Activated T-helper 2 cell treated with anti-CD3 and anti-CD28 coated beads, Interferon-gamma antibody, Interleukin-2, Interleukin-4, amounts not matched to agents 10 μg/mL and 5 μg/mL and 100 μg/mL, durations not matched to agents 14 hours and 24 hours and 36 hours (primary cell): ENCODE measurements at places on chromosomes 11 and 22. TPM values are rescaled to one million over a fixed set of nuclear protein-coding genes. Genes with fewer than 3 reads are reported as not detected.

MISFA gene
- 2.0 and 3.0 TPM in 2 replicates for total RNA-seq

HEPACAM gene
- not detected in 2 replicates for total RNA-seq

TAF6L gene
- 17.6 and 21.0 TPM in 2 replicates for total RNA-seq

CBX7 gene
- 11.6 and 11.8 TPM in 2 replicates for total RNA-seq

INS gene
- total RNA-seq, result not detected in 2 replicates

DBX1 gene
- not detected in 2 replicates for total RNA-seq

DERL3 gene
- 10.3 TPM in 2 replicates for total RNA-seq

EIF4ENIF1 gene
- 96.5 and 103 TPM in 2 replicates for total RNA-seq

GRCh38 chr11:58060939-58061672, 30.4 kb downstream of the OR6Q1 start:
- no peak overlapping the region for H3K4me3 ChIP-seq
- H3K27ac ChIP-seq, result no peak overlapping the region
- no peaks in the 10 kb centered on the region for H3K27me3 ChIP-seq
- no peaks in the 10 kb centered on the region for H3K36me3 ChIP-seq

DNA sequence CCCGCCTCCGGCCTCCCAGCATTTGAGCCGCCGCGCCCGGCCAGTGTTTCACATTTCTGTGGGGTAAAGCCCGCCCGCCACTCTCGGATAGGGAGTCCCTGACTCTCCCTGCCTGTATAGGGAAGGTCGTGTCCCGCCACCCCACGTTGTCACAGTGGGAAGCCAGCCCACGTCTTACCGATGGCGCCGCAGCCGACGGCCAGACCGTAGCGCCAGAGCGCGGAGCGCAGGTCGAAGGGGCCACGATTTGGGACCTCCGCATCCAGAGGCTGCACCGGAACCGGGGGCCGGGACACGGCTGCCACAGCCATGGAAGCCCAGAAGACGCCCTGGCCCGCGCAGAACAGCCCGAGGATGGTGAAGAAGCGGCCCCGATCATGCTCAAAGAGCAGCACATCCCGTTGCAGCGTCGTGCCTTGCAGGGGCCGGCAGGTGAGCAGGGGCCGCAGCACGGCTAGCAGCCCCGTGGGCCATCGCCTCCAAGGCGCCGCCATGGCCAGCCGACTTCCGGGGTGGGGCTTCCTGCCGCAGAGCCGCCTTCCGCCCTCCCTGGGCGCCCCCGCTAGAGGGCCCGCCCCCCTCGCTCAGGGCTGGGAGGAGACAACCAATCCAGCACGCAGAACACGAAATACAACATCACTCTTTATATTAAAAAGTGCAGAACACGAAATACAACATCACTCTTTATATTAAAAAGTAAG, at the start of gene TMEM223:
TMEM223 (minus strand) TSS at position 506 of the 701 bp plus-strand sequence; CDS start at position 494, 12 bp downstream.
- peak within 1 kb of the TSS; percentile 87 for H3K4me3 ChIP-seq
- peak; percentile 87 for DNase-seq
- no peaks in the 10 kb centered on the region for H3K27me3 ChIP-seq

GRCh38 chr22:40258501-40258915, 80.8 kb downstream of the TNRC6B start:
- H3K4me1 ChIP-seq, result peaks cover 26% of the 10 kb centered on the region
- DNase-seq, result no peak
- H3K4me3 ChIP-seq, result no peak overlapping the region
- H3K36me3 ChIP-seq, result peaks cover 50% of the 10 kb centered on the region

DNA sequence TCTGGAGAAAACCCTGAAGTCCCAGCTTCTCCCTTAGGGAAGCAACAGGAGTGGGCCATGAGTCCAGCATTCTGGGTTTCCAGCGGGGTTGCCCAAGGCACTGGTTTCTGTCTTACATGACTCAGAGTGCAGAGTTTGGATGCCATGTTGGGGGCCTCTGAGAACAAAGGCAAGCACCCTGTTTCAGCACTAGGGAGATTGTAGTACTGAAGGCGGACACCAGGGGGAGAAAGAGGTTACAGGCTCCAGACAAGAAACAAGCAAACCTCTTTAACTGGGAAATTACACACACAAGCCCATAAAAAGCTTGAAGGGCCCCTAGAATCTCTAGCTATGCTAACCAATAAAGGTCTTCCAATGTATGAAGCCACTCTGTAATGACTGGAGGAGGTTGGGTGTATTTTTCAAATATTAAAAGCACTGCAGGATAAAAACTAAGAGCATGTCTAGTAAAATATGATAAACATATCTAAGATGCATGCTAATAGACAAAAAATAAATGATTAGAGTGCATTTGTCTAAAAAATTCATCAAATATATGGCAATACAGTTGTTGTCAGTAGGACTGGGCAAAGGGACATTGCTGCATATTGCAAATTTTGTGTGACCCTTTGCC, 7.1 kb downstream of the MS4A6E start:
- no peaks in the 10 kb centered on the region for H3K36me3 ChIP-seq
- peaks cover 7% of the 10 kb centered on the region for H3K27me3 ChIP-seq
- DNase-seq, result peak; percentile 37

GRCh38 chr11:21421711-21422329, 752.4 kb downstream of the NELL1 start:
- no peaks in the 10 kb centered on the region for H3K36me3 ChIP-seq
- H3K4me3 ChIP-seq, result no peak overlapping the region
- DNase-seq, result no peak
- H3K27me3 ChIP-seq, result no peaks in the 10 kb centered on the region
- no peaks in the 10 kb centered on the region for H3K4me1 ChIP-seq

DNA sequence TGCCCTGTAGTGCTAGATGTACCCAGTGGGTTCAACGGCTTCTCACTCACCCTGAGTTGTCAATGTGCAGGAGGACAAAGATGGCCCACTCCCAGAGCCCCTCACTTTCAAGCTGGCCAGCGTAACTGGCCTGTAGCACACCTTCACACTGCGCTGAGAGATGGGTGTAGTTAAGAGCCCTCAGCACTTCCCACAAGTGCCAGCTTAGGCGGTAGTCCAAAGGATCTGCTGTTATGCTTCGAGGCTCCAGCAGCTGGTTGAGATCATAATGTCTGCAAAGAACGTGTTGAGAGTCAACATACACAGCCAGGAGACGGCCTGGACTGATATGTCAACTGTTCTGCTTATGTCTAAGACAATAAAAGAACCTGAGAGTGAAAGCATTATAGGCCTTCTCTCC, 14.7 kb upstream of the CHRNA10 start:
- H3K27ac ChIP-seq, result no peak overlapping the region
- H3K27me3 ChIP-seq, result no peaks in the 10 kb centered on the region
- DNase-seq, result no peak
- peaks cover 8% of the 10 kb centered on the region for H3K4me1 ChIP-seq
- no peak overlapping the region for H3K4me3 ChIP-seq

- H3K36me3 ChIP-seq, result no peaks in the 10 kb centered on the region
- DNase-seq, result no peak
- H3K4me3 ChIP-seq, result no peak overlapping the region
- no peaks in the 10 kb centered on the region for H3K27me3 ChIP-seq
- no peaks in the 10 kb centered on the region for H3K4me1 ChIP-seq
Observed at GRCh38 chr11:122107045-122107444, 9.0 kb downstream of the BLID start.

DNA sequence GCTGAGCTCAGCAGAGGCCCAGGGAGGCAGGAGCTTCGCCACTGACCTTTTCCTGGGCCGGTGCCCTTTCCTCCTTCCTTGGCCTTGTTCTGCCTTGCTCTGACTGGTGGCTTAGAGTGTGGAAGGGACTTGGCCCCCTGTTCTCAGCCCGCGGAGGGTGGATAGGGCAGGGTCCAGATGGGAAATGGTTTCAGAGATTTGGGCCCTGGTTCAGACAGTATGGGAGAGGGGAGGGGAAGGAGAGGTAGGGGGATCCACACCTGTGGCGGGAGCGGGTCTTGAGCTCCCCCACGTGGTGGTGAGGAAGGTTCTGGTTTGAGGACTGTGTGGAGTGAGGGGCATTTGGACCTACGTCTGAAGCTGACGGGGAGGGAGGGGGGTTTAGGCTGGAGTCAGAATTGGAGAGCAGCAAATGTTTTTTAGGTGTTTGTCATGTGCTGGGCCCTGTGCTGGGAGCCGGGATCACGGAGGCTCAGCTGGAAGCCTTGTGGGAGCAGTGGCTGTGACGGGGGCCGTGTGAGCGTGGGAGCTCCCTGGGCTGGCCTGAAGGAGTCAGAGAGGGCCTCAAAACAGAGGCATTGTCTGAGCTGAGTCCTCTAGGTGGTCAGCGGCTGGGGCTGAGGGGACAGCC, 27.2 kb downstream of the SHANK3 start:
- H3K27ac ChIP-seq, result no peak overlapping the region
- H3K4me1 ChIP-seq, result peaks cover 13% of the 10 kb centered on the region
- H3K36me3 ChIP-seq, result no peaks in the 10 kb centered on the region

GRCh38 chr11:14451825-14452224, 47.8 kb downstream of the COPB1 start:
- DNase-seq, result no peak
- H3K27ac ChIP-seq, result no peak overlapping the region
- H3K4me1 ChIP-seq, result peaks cover 17% of the 10 kb centered on the region
- H3K27me3 ChIP-seq, result no peaks in the 10 kb centered on the region
- peaks cover 39% of the 10 kb centered on the region for H3K36me3 ChIP-seq

GRCh38 chr11:73875840-73876239, 806 bp downstream of the COA4 start:
- H3K27me3 ChIP-seq, result no peaks in the 10 kb centered on the region
- peaks cover 40% of the 10 kb centered on the region for H3K36me3 ChIP-seq
- peak overlapping the region; percentile 98 for H3K4me3 ChIP-seq
- H3K4me1 ChIP-seq, result peaks cover 19% of the 10 kb centered on the region

GRCh38 chr11:21723678-21724077, 469.2 kb upstream of the ANO5 start:
- no peak overlapping the region for H3K27ac ChIP-seq
- no peaks in the 10 kb centered on the region for H3K36me3 ChIP-seq
- no peak for DNase-seq

- no peaks in the 10 kb centered on the region for H3K36me3 ChIP-seq
- H3K27ac ChIP-seq, result no peak overlapping the region
- H3K27me3 ChIP-seq, result no peaks in the 10 kb centered on the region
- H3K4me1 ChIP-seq, result no peaks in the 10 kb centered on the region
- no peak overlapping the region for H3K4me3 ChIP-seq
Observed at GRCh38 chr11:3194016-3194816, 24.4 kb downstream of the MRGPRG start.

- H3K27ac ChIP-seq, result no peak overlapping the region
- no peak for DNase-seq
- no peak overlapping the region for H3K4me3 ChIP-seq
- peaks cover under 1% of the 10 kb centered on the region for H3K36me3 ChIP-seq
- no peaks in the 10 kb centered on the region for H3K27me3 ChIP-seq
- H3K4me1 ChIP-seq, result peaks cover 5% of the 10 kb centered on the region
Observed at GRCh38 chr11:2703363-2704141, 3.8 kb upstream of the KCNQ1OT1 start.

- H3K27me3 ChIP-seq, result no peaks in the 10 kb centered on the region
- H3K4me1 ChIP-seq, result no peaks in the 10 kb centered on the region
- no peaks in the 10 kb centered on the region for H3K36me3 ChIP-seq
Observed at GRCh38 chr11:69657456-69657910, 16.5 kb downstream of the CCND1 start.

DNA sequence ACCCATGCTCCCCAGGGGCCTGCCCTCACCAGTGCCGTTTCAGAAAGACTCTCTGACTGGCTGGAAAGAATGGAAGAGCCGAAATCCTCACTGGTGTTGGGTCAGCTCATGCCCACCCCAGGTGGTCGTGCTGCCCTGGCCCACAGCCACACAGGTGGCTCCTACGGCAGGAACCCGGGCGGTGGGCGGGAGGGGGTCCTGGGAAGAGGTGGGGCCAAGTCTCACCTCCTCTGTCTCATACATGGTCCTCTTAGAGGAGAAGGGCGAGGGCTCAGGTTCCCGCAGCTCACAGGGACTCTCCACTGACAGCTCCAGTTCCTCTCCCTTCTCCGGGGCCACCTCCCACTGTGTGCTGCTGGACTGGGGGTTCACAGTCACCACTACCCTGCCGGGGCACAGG, 8.2 kb downstream of the ATG2A start:
- peaks cover 31% of the 10 kb centered on the region for H3K36me3 ChIP-seq
- DNase-seq, result no peak
- no peaks in the 10 kb centered on the region for H3K27me3 ChIP-seq
- H3K4me3 ChIP-seq, result no peak overlapping the region
- H3K27ac ChIP-seq, result no peak overlapping the region
- no peaks in the 10 kb centered on the region for H3K4me1 ChIP-seq

DNA sequence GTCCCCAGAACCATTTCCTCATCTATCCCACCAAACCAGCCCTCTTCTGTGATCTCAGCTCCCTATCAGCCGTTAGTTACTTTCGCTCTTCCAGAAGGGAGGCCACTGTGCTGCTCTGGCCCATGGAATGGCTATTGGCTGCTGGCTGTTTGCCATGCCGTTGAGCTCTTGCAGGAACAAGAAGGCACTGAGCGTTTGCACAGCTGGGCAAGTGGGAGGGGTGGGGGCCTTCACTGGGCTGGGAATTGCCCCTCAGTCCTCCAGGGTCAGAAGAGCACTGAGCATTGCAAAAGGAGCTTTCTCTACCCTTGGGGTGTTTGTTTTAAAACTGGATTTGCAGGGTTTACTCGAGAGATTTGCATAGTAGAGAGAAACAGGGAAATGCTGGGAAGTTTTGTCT, 129.0 kb upstream of the PARVA start:
- H3K4me3 ChIP-seq, result no peak overlapping the region
- peaks cover 78% of the 10 kb centered on the region for H3K36me3 ChIP-seq
- peaks cover 9% of the 10 kb centered on the region for H3K4me1 ChIP-seq
- no peaks in the 10 kb centered on the region for H3K27me3 ChIP-seq

GRCh38 chr11:57335023-57335342, 709 bp downstream of the SSRP1 start:
- peak overlapping the region; percentile 92 for H3K4me3 ChIP-seq
- peaks cover 51% of the 10 kb centered on the region for H3K36me3 ChIP-seq
- peak overlapping the region; percentile 63 for H3K27ac ChIP-seq
- DNase-seq, result no peak
- peaks cover 6% of the 10 kb centered on the region for H3K27me3 ChIP-seq
- H3K4me1 ChIP-seq, result peaks cover 34% of the 10 kb centered on the region

GRCh38 chr11:112459001-112459400, 198.3 kb upstream of the PLET1 start:
- DNase-seq, result no peak
- peaks cover 5% of the 10 kb centered on the region for H3K4me1 ChIP-seq
- no peaks in the 10 kb centered on the region for H3K27me3 ChIP-seq
